ENCODE measurements at places on chromosomes 2 and 18.
A peak's percentile ranks its signal among the peaks of the same experiment; 100 is the strongest.

DNA sequence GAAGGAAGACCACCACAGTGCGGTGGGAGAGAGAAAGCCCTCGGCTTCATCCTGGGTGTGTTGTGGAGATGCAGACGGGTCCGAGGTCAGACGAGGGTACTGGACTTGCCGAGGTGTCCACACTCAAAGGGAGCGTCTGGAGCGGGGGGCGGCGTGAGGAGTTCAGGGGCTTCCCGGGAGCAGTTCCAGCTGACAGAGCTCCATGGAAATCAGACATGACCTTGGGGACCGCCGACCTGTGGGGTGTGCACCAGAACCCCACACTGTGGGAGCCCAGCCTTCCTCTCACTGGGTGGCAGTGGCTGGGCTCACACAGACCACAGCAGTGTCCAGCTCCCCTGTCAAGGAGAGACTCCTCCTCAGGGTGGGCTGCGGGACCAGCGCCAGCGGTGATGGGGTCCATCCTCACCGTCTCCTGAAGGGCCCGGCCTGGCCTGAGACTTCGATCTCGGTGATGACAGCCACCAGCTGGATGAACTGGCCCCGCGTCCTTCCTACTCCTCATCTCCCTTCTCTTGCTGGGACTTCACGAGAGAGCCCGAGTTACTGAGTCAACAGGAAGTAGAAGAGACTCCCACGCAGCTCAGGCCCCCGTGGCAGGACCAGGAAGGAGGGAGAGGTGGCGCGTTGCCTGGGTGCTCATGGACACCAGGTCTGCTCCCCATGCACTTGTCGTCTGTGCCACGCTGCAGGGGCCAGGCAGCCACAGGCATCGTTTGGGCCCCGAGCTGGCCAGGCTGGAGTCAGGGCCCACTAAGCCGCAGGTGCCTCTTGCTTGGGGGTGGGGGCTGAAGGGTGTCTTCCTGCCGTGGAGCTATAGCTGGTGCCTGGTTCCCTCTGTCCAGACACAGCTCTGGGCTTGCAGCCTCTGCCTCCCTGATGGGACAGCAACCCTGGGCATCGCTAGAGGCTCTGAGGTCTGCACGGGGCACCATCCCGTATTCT lies 101.9 kb upstream of the CTDP1 start:
- peak overlapping the region; percentile 45 for H3K27ac ChIP-seq
- no peak overlapping the region for H3K4me3 ChIP-seq
- no peaks in the 10 kb centered on the region for H3K36me3 ChIP-seq
- H3K4me1 ChIP-seq, result peaks cover 19% of the 10 kb centered on the region

GRCh38 chr18:3117493-3118192 lies 102.1 kb downstream of the MYOM1 start:
- no peaks in the 10 kb centered on the region for H3K36me3 ChIP-seq
- peak overlapping the region; percentile 45 for H3K27ac ChIP-seq
- H3K4me1 ChIP-seq, result no peaks in the 10 kb centered on the region

GRCh38 chr18:73693091-73693490 lies 454.5 kb downstream of the FBXO15 start:
- no peaks in the 10 kb centered on the region for H3K36me3 ChIP-seq
- H3K4me1 ChIP-seq, result no peaks in the 10 kb centered on the region
- no peak overlapping the region for H3K4me3 ChIP-seq
- no peak for DNase-seq

GRCh38 chr2:49251766-49252165 lies 97.5 kb upstream of the FSHR start:
- no peak overlapping the region for H3K4me3 ChIP-seq
- no peak overlapping the region for H3K27ac ChIP-seq
- no peaks in the 10 kb centered on the region for H3K36me3 ChIP-seq
- no peaks in the 10 kb centered on the region for H3K4me1 ChIP-seq

DNA sequence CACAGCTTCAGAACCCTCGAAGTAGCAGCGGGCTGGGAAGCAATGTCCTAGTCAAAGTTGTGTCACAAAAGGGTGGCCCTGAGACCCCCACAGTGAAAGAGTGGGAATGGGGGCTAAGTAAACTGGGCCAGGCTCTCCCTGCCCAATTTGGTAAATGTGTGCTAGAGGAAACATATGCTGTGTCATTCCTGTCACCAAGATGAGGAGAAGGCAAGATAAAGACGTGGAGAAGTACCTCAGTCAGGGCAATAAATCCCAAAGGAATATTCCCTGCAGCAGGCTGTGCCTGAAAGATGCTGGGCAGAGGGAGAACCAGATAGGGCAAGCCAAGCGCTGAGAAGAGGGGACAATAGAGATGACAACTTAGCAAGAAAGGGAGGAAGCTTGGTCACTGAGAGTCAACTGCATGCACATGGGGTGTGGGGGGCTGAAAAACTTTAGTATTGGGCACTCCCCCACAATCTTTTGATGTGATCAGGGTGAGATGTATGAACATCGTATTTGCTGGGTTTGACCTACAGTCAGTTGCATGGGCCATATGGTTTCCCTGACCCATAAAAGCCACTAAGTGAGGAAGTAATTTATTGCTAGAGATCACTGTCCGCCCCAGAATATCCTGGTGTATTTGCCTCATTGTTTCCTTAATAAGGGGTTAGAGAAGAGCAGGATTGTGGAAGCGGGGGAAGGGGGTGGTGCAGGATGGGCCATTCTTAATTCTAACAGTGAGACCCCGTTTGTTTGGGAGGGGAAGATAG lies 49.9 kb upstream of the CXCR4 start:
- no peaks in the 10 kb centered on the region for H3K4me1 ChIP-seq
- H3K4me3 ChIP-seq, result no peak overlapping the region
- DNase-seq, result no peak
- H3K27ac ChIP-seq, result no peak overlapping the region

GRCh38 chr2:196088203-196088602 lies 19.6 kb upstream of the DNAH7 start:
- no peak overlapping the region for H3K4me3 ChIP-seq
- H3K36me3 ChIP-seq, result no peaks in the 10 kb centered on the region
- H3K27ac ChIP-seq, result no peak overlapping the region
- DNase-seq, result peak; percentile 39
- no peaks in the 10 kb centered on the region for H3K27me3 ChIP-seq

DNA sequence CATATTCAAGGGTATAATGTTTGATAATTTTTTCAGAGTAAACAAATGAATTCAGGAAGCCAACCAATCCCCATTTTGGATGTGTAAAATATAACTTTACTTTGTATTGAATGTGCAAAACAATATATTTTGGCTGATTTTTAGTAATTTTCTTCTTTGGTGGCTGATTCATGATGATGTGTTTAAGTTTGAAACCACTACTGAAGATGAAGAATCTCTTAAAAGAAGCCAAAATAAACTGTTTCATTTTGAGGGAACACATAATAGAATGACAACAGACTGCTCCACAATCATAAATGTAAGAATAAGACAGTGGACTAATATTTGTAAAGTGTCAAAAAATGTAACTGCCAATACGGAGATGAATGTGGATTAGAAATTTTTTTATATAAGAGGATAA lies 52.5 kb upstream of the TRIM43 start:
- no peak overlapping the region for H3K4me3 ChIP-seq
- H3K4me1 ChIP-seq, result no peaks in the 10 kb centered on the region
- no peak overlapping the region for H3K27ac ChIP-seq
- no peaks in the 10 kb centered on the region for H3K36me3 ChIP-seq
- H3K27me3 ChIP-seq, result no peaks in the 10 kb centered on the region

DNA sequence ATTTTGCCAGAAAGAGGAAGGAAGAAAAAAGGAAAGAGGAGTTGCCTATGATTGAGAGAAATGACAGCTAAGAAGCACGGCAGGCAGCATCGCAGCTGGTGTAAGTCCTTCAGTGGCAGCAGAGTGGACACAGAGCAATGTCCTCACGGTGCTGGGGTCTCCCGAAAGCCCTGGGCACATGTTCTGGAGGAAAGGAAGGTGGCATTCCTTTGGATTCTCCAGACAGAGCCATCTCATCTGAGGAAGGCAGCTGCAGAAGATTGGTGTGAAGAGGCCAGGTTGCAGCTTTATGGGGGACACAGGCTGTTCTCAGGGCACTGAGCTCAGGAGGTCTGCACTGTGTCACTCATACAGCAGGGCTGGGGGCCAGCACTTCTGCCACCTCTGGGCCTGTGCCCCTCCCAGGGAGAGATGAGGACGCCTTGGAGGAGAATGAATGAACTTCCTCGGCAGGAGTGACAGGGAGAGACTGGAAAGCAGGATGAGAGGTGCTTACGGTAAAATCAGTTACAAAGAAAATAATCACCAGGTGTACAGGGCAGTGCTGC lies 252.0 kb upstream of the MYT1L start:
- no peak for DNase-seq
- H3K4me1 ChIP-seq, result no peaks in the 10 kb centered on the region
- no peaks in the 10 kb centered on the region for H3K27me3 ChIP-seq
- H3K4me3 ChIP-seq, result no peak overlapping the region
- H3K27ac ChIP-seq, result no peak overlapping the region

- peaks cover 18% of the 10 kb centered on the region for H3K4me1 ChIP-seq
- peak; percentile 24 for DNase-seq
- no peaks in the 10 kb centered on the region for H3K27me3 ChIP-seq
- H3K27ac ChIP-seq, result peak overlapping the region; percentile 79
- H3K36me3 ChIP-seq, result no peaks in the 10 kb centered on the region
These were observed 122.8 kb upstream of the RMDN2 start for GRCh38 chr2:37802211-37802752.

GRCh38 chr2:11745613-11746375 lies 638 bp upstream of the LPIN1 start:
- H3K36me3 ChIP-seq, result no peaks in the 10 kb centered on the region
- H3K4me1 ChIP-seq, result peaks cover 38% of the 10 kb centered on the region
- peak overlapping the region; percentile 89 for H3K27ac ChIP-seq
- H3K27me3 ChIP-seq, result no peaks in the 10 kb centered on the region

All from hepatocyte (in vitro differentiated cells).